Naive thymus-derived CD4-positive, alpha-beta T cell (primary cell): ENCODE measurements at places on chromosomes 16 and 17.

- no peaks in the 10 kb centered on the region for H3K27me3 ChIP-seq
- no peaks in the 10 kb centered on the region for H3K36me3 ChIP-seq
- no peaks in the 10 kb centered on the region for H3K4me1 ChIP-seq
- H3K4me3 ChIP-seq = no peak overlapping the region
Measured at GRCh38 chr16:4578961-4579530, 22.9 kb downstream of the C16orf96 start.

DNA sequence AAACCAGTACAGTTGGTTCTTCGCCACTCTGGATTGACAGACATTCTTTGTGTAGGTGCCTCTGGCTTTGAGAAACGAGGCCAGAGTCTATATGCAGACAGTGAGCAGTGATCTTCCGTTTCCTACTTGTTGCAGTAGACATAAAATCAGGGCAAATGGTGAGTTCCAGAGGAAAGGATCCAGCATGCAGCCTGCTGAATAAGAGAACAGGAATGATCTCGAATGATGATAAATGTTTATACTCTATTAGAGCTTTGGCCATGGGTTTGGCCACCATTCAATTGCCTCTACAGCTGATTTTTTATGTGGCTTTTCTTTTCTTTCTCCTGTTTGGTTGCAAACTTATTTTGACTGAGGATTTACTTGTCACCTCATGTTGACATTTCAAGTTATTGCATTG lies 286.7 kb downstream of the IRX3 start:
- DNase-seq = no peak
- no peak overlapping the region for H3K27ac ChIP-seq
- H3K27me3 ChIP-seq = no peaks in the 10 kb centered on the region
- H3K36me3 ChIP-seq = no peaks in the 10 kb centered on the region
- no peak overlapping the region for H3K4me3 ChIP-seq

DNA sequence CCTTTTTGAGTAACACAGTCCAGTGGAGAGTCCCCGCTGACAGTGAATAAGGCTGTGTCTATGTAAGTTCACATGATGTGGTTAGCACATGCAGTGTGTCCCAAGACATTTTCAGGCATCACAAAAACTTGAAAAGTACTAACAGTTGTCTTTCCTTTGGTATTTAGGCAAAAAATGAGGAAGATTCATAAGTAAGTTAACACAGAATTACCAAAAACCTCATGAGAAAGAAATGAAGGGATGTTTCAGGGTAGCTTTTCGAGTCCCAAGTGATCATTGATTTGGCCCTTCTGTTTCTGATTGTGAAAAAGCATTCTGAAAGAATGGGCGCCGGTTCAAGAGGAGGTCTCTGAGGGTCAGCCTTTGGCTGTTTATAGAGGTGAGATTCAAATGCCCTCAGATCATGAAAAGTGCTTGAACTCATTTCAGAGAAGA lies 529 bp upstream of the ASPA start:
- DNase-seq = no peak
- no peaks in the 10 kb centered on the region for H3K27me3 ChIP-seq
- no peaks in the 10 kb centered on the region for H3K4me1 ChIP-seq
- H3K4me3 ChIP-seq = no peak overlapping the region
- H3K27ac ChIP-seq = no peak overlapping the region
- H3K36me3 ChIP-seq = no peaks in the 10 kb centered on the region

- no peak overlapping the region for H3K4me3 ChIP-seq
- H3K36me3 ChIP-seq = no peaks in the 10 kb centered on the region
- no peaks in the 10 kb centered on the region for H3K4me1 ChIP-seq
- H3K27me3 ChIP-seq = no peaks in the 10 kb centered on the region
Measured at GRCh38 chr16:86304868-86305267, 205.5 kb upstream of the FOXF1 start.

DNA sequence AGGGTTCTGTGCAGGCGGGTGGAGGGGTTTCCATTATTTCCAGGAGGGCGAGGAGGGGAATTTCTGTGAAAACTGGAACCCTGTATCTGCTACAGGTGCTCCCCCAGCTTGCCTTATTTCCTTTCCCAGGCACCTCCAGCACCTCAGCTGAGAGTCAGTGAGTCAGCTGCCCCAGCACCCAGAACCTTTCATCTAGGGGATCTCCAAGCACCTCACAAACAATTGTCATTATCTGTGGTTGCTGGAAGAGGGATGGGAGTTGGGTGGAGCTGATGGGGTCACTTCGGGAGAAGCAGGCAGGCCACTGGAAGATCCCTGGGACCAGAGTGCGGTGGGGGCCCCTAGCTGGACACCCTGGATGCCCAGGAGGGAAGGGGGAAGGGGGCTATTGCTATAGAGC lies 10.0 kb upstream of the CLUH start:
- H3K4me3 ChIP-seq = no peak overlapping the region
- no peaks in the 10 kb centered on the region for H3K4me1 ChIP-seq
- no peaks in the 10 kb centered on the region for H3K27me3 ChIP-seq
- no peak overlapping the region for H3K27ac ChIP-seq

DNA sequence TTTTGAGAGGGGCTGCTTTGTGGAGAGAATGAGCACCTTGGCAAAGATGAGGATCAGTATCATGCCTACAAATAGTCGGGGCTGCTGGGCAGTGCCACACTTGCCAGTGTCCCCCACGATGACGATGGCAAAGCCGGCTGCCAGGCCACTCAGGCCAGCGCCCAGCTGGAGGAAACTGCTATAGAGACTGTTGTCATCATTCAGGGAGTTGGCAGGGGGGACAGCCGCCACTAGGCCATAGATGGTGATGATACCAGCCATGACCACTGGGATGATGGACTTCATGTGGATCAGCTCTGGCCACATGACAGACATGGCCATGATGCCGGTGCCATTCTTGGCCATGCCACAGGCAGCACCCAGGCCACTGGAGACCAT lies 23.8 kb downstream of the MINK1 start:
- H3K4me1 ChIP-seq = no peaks in the 10 kb centered on the region
- H3K4me3 ChIP-seq = no peak overlapping the region
- H3K36me3 ChIP-seq = no peaks in the 10 kb centered on the region

DNA sequence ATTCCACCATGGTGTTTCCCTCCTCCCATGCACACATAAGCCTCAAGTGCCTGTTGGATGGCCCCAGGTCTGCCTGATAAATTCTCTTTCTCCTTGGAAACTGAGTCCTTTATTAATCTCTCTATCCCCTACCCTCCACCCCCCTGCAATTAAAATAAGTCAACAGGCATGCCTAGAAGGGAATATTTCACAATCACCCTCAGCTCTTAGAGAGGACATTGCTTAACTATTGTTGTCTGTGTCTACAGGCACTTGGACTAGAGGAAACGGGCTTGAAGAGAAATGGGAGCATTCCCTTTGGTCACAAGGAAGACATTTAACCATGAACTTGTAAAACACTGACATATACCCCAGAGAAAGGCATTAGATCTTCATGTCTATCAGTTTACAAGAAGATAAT lies 39.5 kb downstream of the RCVRN start:
- no peaks in the 10 kb centered on the region for H3K27me3 ChIP-seq
- no peaks in the 10 kb centered on the region for H3K36me3 ChIP-seq
- no peak for DNase-seq
- H3K4me3 ChIP-seq = no peak overlapping the region

DNA sequence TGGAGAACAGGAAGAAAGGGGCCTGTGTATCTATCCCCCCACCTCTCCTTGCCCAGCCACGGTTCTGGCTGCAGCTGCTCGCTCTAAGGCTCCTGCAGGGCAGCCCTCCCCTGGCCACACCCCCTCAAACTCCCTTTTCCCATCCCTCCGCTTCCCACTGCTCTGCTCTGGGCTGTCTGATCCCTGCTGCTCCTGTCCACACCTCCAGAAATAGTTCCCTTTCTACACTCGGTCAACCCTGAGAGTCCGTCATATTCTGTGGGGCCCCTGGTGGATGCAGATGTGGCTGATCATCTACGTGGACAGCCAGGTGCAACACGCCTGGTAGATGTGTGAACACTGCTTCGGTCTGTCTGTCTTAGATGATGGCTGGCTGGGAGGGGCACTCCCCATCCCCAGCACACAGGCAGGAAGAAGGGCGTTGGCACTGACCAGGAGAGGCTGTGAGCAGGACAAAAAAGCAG lies 19.3 kb upstream of the KRT19 start:
- H3K36me3 ChIP-seq = no peaks in the 10 kb centered on the region
- DNase-seq = no peak
- no peak overlapping the region for H3K4me3 ChIP-seq
- H3K27ac ChIP-seq = no peak overlapping the region
- H3K4me1 ChIP-seq = peaks cover 17% of the 10 kb centered on the region
- no peaks in the 10 kb centered on the region for H3K27me3 ChIP-seq

DNA sequence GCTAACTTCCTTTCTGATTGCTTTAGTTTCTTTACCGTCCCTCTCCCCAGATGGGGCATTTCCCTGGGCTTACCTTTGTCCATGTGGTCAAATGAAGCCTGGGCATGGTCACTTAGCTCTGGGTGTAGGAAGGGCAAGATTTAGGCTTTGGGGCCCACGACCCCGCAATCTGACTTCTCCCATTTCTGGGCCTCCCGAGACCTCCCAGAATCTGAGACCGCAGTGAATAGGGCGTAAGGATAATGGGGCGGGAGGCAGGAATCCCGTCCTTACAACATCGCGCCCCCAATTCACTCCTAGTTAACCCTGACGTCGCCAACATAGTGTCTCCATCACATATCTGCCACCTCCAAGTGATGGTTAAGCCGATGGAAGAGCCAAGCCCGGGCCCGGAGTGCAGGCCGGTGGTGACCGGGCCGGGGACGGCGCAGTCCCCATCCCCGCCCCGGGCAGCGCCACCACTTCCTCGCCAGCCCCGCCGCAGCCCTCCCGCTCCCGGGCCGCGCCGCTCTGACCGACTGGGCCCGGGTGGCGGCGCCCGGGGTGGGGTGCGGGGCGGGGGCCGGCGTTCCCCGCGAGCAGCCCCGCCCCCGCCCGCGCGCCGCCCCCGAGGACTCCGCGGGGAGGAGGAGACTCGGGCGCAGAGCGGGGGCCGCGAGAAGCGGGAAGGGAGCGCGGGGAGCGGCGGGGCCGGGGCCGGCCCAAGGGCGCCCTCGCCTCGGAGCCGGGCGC lies at the start of gene RHBDL3:
Gene RHBDL3 (plus strand): TSS at position 641 of the 732 bp plus-strand sequence. CDS start 358 bp downstream, outside the sequence.
- H3K36me3 ChIP-seq = no peaks in the 10 kb centered on the region
- H3K27me3 ChIP-seq = peaks cover 6% of the 10 kb centered on the region
- DNase-seq = no peak
- peak within 1 kb of the TSS; percentile 56 for H3K4me3 ChIP-seq
- no peak within 1 kb of the TSS for H3K27ac ChIP-seq

GRCh38 chr17:29671661-29672060 lies 48.9 kb upstream of the CORO6 start:
- DNase-seq = no peak
- H3K4me3 ChIP-seq = no peak overlapping the region
- H3K36me3 ChIP-seq = peaks cover 74% of the 10 kb centered on the region
- H3K27me3 ChIP-seq = no peaks in the 10 kb centered on the region
- no peak overlapping the region for H3K27ac ChIP-seq

DNA sequence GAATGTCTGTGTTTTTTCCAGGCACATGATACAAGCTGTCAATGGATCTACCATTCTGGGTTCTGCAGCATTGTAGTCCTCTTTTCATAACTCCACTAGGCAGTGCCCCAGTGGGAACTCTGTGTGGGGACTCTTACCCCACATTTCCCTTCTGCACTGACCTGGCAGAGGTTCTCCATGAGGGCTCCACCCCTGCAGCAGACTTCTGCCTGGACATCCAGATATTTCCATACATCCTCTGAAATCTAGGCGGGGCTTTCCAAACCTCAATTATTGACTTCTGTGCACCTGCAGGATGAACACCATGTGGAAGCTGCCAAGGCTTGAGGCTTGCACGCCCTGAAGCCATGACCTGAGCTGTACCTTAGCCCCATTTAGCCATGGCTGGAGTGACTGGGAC lies 56.0 kb downstream of the ACSM2A start:
- H3K27me3 ChIP-seq = no peaks in the 10 kb centered on the region
- H3K4me3 ChIP-seq = no peak overlapping the region
- H3K27ac ChIP-seq = no peak overlapping the region
- no peak for DNase-seq
- no peaks in the 10 kb centered on the region for H3K36me3 ChIP-seq

DNA sequence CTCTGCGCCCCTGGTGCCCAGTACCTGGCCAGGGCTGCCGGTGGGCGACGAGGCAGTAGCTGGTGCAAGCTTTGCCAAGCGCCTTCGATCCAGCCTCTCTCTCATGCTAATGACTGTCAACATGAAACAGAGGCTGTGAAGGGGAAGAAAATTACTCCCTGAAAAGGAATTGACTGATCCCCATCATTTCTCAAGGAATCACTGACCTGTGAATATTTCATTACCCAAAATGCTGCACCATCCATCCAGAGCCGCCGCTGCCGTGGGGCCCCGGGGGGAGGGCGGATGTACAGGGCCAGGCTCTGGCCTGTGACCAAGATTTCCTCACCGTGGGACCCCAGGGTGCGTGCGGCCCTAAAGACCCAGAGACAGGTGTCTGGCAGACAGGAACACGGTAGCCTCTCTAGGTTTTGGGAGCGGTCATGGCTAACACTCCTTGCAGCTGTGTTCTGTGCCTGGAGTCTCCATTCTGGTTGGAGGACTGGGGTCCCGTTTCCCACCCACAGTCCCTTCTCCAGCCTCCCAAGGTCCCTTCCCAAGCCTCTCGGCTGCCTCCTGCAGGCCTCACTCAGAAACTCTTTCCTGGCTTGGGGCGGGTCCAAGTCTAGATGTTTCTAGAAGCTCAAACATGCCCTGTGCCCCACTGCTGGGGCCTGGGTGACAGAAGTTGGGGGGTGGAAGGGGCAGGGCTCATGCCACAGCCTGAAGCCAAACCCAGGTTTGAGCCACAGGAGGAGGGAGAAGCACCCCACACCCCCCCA lies 73.3 kb downstream of the ENGASE start:
- no peak for DNase-seq
- no peak overlapping the region for H3K4me3 ChIP-seq
- H3K27me3 ChIP-seq = no peaks in the 10 kb centered on the region
- no peak overlapping the region for H3K27ac ChIP-seq

DNA sequence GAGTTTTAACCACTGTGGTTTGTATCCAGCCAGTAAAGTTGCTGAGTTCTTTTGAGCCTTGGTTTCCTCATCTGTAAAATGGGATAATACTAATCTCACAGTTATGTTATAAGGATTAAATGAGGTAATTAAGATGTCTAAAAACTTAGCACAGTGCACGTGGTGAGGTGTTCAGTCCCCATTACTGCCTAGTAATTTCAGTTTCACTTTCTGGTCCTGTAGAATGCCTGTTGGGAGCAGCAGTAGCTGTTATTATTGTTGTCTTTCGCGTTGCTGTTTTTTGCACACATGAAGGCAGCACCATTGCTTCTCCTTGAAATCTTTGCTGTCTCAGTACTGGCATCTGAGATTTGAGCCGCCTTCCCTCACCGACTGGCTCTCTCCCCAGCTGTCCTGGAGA lies 182.4 kb downstream of the DNAH9 start:
- no peak overlapping the region for H3K4me3 ChIP-seq
- no peak for DNase-seq
- H3K27ac ChIP-seq = no peak overlapping the region
- H3K4me1 ChIP-seq = no peaks in the 10 kb centered on the region

DNA sequence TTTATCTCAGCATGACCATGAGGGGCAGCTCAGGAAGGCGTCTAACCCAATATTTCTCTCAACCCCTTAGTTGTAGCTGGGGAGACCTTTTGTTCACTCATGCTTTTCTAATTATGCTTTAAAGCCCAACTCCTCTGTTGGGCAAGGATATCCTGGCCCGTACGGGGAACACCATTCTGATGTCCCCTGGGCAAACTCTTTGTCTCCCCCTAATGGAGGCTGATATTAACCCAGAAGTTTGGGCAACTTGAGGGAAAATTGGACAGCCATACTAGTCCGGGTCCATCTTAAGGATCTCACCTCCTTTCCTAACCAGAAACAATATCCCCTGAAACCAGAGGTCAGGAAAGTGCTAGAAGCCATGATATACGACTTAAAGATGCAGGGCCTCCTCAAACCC lies 143.7 kb upstream of the COX10 start:
- no peak overlapping the region for H3K27ac ChIP-seq
- no peaks in the 10 kb centered on the region for H3K4me1 ChIP-seq
- no peaks in the 10 kb centered on the region for H3K27me3 ChIP-seq
- DNase-seq = no peak
